DMS 273 treated with DMSO at 0.1 percent for 48 hours (cell line): ENCODE measurements at places on chromosomes 2 and 18.

GRCh38 chr2:172655091-172655837 is 80.4 kb upstream of the RAPGEF4 start:
- DNase-seq, result no peak

GRCh38 chr18:3032721-3033120 is 19.8 kb upstream of the LPIN2 start:
- DNase-seq, result no peak

- DNase-seq, result no peak
These were observed 50.2 kb downstream of the SMIM21 start for GRCh38 chr18:75377258-75377657.

GRCh38 chr2:12948961-12949353 is 232.2 kb downstream of the TRIB2 start:
- DNase-seq, result no peak

- DNase-seq, result no peak
These were observed 81.5 kb downstream of the BCL2 start for GRCh38 chr18:63237881-63238692.

GRCh38 chr2:24457696-24458386 is 33.2 kb upstream of the NCOA1 start:
- no peak for DNase-seq

DNA sequence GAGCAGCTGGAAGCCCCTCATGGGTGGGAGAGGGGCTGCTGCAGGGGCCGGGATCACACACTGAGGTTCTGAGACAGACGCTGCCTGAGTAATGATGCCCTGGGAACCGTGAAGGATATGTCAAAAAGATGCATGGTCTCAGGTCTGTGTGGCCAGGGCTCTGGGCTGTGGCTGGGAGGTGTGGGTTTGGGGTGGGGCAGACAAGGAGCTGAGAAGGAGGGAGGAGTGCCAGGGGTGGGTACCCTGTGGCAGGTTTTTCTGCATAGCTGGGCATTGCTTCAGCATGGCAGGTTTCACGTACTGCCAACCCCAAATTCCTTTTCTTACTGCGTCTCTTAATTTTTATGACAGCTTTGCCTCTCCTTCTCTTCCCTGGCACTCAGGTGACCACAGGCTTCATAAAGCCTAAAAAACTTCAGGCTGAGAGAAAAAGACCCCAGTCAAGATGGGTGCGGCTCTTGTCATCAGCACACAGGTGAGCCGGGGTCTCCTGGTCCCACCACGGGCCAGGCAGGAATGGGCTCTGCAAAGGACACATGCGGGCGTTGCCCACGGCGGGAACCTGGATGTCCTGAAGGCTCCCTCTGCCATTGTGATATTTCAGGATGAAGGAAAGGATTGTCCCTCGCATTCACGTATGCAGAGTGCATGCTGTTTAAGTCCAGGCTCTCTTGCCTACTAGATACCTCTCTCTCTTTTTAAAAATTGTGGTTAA is 18.0 kb downstream of the MALL start:
- DNase-seq, result no peak

DNA sequence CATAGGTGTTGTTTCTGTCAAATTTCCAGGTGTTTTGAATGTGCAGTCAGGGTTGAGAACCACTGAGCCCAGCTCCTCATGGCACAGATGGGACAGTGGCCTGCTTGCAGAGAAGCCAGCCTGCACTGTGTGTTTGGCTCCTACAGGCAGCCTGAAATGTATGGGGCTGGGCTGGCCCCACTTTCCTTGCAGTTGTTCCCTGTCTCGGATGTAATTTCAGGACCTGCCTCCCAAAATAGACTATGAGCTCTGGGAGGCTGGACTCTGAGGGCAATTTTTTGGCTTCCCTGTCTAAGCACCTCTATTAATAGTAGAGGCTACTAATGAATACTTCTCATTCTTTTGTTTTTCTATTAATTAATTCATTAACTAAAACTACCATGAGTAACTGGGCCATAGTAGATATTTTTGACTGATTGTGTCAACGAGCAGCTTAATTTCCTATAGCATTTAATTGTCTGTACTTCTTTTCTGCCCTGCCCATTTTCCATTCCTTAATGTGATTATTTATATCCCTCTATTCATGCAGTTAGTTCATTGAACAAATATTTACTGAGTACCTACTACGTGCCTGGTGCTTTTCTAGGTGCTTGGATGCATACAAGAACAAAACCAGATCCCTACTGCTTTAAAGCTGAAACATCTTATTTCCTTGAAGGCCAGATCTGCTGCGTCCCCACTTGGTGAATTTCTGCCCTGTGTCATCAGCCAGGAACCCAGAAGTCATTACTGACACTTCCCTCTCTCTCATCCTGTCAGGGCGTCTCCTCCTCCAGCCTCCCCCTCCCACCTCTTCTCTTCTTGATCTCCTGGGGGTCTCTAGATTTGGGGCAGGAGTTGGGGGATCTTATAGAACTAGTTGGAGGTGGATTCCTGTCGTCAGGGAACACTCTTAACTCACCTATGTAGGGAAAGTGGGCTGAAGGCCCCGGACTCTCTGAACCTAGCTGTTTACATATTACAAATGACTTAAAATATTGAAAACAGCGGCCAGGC is 16.3 kb downstream of the DYSF start:
- no peak for DNase-seq

GRCh38 chr2:44740678-44741077 is 200.8 kb upstream of the SIX3 start:
- no peak for DNase-seq

DNA sequence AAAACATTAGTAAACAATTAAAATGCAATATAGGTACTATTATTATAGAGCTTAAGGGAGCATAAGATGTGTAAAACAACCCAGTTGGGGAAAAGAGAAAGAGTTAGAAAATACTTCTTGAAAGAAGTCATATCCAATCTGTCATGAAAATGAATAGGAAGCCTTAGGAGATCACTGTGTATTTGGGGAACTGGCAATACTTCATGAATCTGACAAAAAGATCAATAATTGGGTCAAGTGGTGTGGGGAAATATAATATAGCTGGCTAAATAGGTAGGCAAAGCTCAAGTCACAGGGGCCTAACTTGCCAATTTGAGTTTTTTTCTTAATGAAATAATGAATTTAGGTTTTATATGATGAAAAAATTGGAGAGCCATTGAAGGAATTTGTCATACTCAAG is 14.4 kb downstream of the DNAJC10 start:
- no peak for DNase-seq

DNA sequence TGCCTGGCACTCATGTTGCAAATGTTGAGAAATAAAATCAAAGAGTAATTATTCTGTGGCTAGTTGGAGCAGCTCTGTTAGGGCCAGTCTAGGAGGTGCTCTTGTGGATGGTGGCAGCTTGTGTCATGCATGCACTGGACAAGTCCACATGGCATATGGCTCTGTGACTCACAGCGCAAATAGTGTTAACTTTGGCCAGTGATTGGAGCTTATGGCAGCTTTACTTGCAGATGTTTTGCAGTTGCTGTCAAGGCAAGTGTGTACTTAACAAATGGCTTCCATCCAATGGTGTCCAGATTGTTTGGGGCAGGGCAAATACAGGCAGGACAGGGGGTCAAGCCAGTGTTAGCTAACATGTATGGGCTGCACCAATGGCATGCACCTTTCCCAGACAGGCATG is 26.1 kb upstream of the TMX3 start:
- peak; percentile 29 for DNase-seq

GRCh38 chr18:58792086-58792485 is 72.6 kb upstream of the ZNF532 start:
- DNase-seq, result no peak

- DNase-seq, result no peak
These were observed 388.7 kb upstream of the NRP2 start for GRCh38 chr2:205293559-205293958.

- no peak for DNase-seq
These were observed 186.6 kb downstream of the NRP2 start for GRCh38 chr2:205868773-205869333.

DNA sequence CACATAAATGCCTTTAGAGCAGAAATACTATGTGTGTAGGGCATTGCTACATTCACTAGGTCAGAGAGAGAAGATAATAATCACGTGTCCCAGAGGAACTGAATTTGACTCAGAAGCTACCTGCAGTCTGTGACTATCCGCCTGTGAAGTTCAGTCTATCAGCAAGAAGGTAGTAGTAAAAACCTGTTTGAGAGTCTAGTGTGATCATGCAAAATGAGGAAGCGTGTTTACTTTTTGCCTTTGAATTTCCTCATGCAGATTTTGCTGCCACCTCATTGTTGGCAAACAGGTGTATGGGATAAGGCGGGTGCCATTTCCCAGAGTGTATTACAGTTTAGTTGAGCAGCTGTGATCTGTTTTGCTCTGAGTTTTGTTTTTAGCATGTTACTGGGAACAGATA is 403.9 kb upstream of the FANCL start:
- no peak for DNase-seq

DNA sequence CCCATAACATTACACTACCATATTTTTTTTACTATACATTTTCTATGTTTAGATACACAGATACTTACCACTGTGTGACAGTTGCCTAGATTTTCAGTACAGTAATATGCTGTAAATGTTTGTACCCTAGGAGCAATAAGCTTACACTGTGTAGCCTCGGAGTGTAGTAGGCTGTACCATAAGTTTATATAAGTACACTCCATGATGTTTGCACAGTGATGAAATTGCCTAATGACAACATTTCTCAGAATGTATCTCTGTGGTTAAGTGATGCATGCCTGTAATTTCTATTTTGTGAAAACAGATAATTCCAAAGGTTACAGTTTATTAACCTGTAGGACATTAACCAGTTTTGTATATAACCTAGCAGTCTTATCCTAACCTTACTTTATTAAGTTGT is 128.1 kb upstream of the RBMS1 start:
- no peak for DNase-seq

DNA sequence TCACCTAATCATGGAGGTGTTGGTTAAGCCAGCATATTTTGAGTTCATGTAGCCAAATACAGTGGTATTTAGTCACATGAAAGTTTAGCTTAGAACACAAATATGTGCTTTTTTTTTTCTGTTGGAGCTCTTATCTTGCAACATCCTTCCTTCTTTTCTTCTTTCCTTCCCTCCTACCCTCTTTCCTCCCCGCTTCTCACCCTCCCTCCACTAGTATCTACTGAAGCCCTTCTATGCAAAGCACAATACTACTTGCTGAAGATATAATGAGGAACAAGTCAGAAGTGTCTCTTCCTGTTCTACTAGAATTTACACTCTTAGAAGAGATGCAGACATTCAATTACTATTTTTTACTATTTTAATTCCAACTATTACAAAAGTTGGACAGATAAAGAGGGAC is 105.0 kb upstream of the ITGA4 start:
- DNase-seq, result no peak

GRCh38 chr18:57839942-57840381 is 36.8 kb upstream of the ATP8B1 start:
- no peak for DNase-seq

GRCh38 chr2:62489162-62489561 is 16.8 kb downstream of the TMEM17 start:
- DNase-seq, result no peak

- no peak for DNase-seq
These were observed 144.8 kb downstream of the FAM124B start for GRCh38 chr2:224257156-224257555.

- DNase-seq, result no peak
These were observed 21.6 kb downstream of the TMEM18 start for GRCh38 chr2:655626-656025.

DNA sequence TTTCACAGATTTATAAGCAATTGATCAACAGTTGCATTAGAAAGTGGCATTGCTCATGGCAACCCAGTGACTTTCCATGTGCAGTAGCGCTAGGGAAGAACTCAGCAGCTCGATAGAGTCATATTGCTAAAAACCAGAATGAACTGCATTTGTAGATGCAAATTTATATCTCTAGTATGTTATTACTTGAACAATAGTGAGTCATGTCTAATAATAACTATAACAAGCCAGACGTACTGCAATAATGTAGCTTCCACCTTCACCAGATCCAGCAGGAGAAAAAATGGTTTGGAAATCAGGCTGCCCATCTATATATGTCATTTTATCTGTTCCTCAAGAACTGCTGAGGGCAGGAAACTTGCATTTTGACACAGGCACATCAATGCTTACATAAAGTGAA is 66.5 kb upstream of the FIGN start:
- DNase-seq, result no peak

GRCh38 chr2:129708221-129708967 is 271.1 kb upstream of the RAB6C start:
- no peak for DNase-seq

GRCh38 chr18:292271-292670 is 24.4 kb upstream of the THOC1 start:
- DNase-seq, result no peak

- DNase-seq, result no peak
These were observed 121.3 kb downstream of the FOXI3 start for GRCh38 chr2:88331239-88331638.

GRCh38 chr2:62455957-62456692 is 49.9 kb downstream of the TMEM17 start:
- DNase-seq, result no peak

DNA sequence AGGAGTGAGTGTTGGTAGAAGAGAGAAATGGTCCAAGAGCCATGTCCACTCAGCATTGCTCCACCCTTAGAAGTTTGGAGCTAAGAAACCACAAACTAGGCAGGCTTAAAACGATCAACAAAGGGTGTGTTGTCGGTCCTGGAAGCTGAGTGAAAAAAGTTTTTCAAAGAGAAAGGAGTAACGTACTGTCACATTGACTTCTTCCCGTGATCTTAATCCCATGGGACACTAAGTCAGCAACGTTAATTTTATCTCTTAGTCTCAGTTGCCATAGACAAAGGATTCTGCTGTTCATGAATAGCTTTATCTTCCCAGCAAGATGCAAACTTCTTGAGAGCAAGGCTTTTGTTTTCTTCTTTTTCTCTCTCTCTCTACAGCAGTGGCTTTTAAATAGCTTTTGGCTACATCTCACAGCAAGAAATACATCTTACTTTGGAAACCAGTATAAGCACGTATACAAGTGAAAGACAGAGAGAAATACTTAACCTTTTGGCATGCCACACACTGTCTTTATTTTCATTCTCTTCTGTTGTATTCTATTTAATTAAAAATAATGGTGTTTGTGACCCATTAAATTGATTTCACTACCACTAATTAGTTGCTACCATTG is 377.4 kb downstream of the TGIF1 start:
- no peak for DNase-seq

DNA sequence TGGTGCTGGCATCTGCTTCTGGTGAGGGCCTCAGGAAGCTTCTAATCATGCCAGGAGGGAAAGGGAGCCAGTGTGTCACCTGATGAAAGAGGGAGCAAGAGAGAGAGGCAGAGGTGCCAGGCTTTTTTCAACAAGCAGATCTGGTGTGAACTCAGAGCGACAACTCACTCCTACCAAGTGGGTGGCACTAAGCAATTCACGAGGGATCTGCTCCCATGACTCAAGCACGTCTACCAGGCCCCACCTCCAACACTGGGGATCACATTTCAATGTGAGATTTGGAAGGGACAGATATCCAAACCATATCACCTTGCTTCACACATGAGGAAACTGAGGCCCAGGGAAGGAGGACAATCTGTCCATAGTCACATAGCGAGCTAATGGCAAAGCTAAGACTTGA is 19.1 kb downstream of the FABP1 start:
- DNase-seq, result no peak

GRCh38 chr2:71896385-71897136 is 251.1 kb downstream of the CYP26B1 start:
- peak; percentile 70 for DNase-seq

GRCh38 chr18:79750980-79751571 is 46.7 kb upstream of the KCNG2 start:
- DNase-seq, result no peak
